ENCODE measurements at places on chromosomes 2 and 18.

GRCh38 chr2:53498210-53498609, 269.4 kb upstream of the CHAC2 start:
- peak; percentile 27 for DNase-seq

DNA sequence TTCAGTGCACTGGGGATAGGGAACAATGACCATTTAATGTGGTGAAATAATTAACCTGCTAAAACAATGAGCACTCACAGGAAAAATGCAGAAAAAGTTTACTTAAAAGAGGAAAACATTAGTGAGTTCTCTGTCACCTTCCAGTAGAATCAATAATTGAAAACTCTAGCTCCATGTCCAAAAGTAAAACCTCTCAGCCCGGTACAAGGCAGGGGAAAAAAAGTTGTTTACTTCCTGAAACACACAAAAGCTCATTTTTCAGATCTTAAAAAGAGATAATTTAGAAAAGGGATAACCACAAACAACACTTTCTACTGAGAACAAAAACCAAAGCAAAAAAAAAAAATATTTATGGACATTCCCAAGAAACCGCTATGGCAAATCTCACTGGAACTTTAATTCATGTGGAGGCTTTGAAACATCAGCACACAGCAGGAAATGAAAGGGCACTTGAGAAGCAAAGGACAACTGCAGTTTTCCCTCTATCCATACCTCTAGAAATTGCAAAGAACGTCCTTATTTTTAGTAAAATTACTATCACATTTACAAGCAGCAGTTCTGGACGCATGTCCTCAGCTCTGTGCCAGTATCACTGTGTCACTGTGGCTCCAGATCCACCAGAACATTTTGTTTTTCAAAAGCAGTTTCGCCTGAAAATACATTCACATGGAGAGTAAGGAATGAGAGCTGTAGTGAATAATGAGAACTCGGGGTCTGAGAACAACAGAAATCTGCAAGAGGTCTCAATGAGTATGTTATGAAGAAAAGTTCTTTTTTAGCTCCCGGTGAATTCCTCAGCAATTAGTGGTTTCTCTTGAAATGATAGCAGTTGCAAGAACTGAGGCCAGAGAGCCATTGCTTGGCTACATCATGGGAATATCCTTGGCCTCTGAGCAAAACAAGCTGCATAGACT, 44.7 kb upstream of the DNAH7 start:
- DNase-seq: no peak

DNA sequence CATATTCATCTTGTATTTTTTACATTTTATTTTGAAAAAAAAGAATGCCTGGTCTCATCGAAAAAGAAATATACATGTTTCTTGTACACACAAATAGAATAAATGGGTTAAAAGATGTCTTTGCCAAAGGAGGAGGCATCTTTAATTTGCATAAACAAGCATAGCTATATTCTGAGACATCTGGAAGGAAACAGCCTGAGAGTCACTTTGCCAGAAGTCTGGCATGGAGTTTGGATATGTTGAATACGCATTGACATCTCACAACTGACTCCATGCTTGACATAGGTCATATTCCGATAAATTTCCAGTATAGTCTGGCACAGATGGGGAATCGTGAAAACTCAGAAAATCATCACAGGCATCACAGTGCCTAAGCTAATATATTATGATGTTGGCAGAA, 1317.5 kb upstream of the CELF4 start:
- DNase-seq: no peak

DNA sequence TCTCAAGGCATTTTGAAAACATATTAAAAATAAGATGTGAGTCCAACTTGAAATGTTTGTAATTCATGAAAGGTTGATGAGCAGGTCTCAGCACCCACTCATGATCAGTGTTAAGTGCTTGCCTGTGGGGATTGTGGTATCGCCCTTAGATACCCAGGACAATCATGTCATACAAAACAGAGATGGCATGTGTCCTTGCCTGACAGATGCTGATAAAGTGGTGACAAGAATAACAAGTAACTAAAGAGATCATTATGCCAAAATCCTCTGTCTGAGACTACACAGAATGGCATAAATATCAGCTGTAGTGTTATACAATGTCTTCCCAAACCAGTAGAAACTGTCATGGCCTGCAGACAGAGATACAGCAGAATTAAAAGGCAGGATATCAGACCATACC, 930.3 kb downstream of the SUCLG1 start:
- DNase-seq: no peak

- no peak for DNase-seq
Measured at GRCh38 chr2:41167014-41167413, 715.1 kb upstream of the SLC8A1 start.

GRCh38 chr2:10704034-10704594, 14.3 kb upstream of the NOL10 start:
- DNase-seq: no peak

GRCh38 chr2:231277962-231278361, 79.5 kb downstream of the ARMC9 start:
- no peak for DNase-seq

DNA sequence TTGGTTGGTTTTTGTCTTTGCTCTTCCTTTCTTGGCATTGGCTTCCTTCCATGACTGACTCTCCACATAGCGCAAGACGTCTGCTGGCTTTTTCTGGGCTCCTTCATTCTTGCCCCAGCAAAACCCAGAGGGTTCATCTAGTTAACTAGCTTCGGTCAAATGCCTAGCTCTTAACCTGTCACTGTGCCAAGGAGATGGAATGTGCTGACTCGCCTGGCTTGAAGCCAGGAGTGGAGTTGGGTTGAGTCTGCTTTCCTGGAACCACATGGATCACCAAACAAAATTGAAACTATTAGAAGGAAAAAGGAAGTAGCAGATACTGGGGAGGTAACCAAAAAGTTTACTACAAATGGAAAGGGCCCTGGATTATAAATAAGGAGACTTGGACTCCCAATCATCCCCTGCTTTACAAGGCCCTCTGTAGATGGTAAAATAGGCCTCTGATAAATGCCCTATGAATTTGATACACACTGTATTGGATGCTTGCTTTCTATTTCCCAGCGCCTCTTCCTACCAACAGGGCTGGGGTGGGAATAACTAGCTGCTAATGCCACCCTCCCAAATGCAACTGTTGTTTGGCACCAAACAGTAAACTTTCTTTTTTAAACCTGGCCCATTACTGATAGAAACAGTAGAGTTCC, 11.3 kb downstream of the MALT1 start:
- DNase-seq: peak; percentile 70

- DNase-seq: peak; percentile 77
Measured at GRCh38 chr2:197786010-197786877, 1.1 kb upstream of the BOLL start.

- DNase-seq: peak; percentile 70
Measured at GRCh38 chr18:46148810-46149209, 44.6 kb downstream of the HAUS1 start.

- DNase-seq: no peak
Measured at GRCh38 chr2:18975506-18976167, 382.8 kb downstream of the OSR1 start.

DNA sequence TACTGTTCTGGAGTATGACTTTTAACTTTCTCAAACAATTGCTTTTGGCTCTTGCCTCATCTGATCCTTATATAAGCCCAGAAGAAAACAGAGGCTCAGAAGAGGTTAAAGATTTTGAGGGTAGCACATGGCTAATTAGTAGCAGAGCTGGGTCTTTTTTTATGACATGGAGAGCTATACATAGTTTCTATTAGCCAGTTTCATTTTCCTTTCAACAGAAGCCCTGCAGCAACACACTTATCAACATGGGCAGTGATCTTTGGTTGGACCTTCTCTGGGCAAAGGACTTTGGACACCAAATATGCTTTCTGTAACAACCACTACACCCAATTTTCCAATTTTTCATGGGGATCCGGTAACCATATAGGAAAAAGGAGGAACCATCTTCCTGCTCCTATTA, 64.9 kb downstream of the NCKAP5 start:
- DNase-seq: no peak

- no peak for DNase-seq
Measured at GRCh38 chr18:44516450-44516849, 164.2 kb upstream of the SETBP1 start.

DNA sequence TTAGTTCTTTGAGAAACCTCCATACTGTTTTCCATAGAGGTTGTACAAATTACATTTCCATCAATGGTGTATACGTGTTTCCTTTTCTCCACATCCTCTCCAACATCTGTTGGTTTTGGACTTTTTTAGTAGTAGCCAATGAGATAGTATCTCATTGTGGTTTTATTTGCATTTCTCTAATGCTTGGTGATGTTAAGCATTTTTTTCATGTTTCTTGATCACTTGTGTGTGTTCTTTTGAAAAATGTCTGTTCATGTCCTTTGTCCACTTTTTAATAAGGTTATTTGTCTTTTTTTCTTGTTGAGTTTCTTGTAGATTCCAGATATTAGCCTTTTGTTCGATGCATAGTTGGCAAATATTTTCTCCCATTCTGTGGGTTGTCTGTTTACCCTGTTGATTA, 392.3 kb upstream of the ZEB2 start:
- DNase-seq: no peak

GRCh38 chr18:9130195-9130594, 6.4 kb upstream of the ANKRD12 start:
- no peak for DNase-seq

- DNase-seq: no peak
Measured at GRCh38 chr18:1796636-1797035, 774.7 kb downstream of the METTL4 start.

GRCh38 chr2:44680424-44680971, 261.0 kb upstream of the SIX3 start:
- no peak for DNase-seq

- peak; percentile 45 for DNase-seq
Measured at GRCh38 chr2:215460682-215461382, 25.0 kb upstream of the FN1 start.

DNA sequence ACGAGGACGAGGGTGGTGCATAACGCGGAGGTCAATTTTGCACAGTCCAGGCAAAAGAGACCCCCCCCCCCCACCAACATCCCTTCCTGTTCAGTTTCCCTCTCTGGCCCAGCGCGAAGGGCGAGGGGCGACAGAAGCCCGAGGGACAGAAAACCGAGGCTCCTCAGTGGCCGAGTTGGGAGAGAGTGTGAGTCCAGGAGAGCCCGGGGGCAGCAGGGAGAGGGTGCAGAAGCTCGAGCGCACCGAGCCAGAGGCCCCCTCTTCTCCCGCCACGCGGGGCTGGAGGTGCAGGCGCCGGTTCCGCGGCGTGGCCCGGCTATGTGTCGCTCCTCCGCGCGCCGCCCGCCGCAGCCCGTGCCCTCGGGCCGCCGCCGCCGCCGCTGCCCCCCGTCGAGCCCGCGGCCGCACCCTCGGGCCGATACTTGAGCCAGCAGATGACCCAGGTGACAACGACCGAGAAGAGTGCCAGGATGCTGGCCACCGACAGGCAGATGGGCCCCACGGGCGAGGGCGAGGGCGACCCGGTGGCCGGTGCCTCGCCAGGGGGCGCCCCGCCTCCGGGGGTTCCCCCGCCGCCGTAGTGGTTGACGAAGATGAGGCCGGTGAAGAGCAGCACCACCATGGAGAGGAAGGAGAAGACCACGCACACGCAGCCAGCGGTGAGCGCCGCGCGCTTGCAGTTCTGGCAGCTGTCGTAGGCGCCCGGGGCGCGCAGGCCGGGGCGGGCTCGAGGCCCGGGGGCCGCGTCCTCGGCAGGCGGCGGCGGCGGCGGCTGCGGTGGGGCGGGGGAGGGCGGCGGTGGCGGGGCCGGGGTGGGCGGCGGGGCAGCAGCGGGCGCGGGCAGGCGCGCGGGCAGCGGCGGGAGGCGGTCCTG, 20.2 kb upstream of the PAX3 start:
- DNase-seq: no peak

DNA sequence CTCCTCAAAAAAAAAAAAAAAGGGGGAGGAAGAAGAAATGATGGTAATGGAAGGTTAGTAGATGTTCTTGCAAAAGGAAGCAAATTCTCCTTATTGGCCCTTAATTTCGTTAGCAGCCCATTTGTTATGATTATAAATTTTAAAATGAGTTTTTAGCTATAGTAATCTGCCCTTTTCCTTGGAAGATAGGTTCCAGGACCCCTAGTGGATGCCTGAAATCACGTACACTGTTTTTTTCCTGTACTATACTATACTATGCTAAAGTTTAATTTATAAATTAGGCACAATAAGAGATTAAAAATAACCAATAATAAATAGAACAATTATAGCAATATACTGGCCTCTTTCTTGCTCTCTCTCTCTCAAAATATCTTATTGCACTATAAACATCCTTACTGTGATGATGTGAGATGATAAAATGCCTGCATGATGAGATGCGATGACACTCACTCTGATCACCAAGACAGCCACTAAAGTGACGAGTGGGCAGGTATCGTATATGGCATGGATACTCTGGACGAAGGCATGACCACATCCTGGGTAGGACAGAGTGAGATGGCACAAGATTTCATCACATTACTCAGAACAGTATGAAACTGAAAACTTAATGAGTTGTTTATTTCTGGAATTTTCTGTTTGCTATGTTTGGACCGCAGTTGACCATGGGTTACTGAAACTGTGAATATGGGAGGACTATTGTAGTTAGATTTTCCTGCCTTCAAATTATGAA, 87.2 kb downstream of the KCTD18 start:
- DNase-seq: no peak

DNA sequence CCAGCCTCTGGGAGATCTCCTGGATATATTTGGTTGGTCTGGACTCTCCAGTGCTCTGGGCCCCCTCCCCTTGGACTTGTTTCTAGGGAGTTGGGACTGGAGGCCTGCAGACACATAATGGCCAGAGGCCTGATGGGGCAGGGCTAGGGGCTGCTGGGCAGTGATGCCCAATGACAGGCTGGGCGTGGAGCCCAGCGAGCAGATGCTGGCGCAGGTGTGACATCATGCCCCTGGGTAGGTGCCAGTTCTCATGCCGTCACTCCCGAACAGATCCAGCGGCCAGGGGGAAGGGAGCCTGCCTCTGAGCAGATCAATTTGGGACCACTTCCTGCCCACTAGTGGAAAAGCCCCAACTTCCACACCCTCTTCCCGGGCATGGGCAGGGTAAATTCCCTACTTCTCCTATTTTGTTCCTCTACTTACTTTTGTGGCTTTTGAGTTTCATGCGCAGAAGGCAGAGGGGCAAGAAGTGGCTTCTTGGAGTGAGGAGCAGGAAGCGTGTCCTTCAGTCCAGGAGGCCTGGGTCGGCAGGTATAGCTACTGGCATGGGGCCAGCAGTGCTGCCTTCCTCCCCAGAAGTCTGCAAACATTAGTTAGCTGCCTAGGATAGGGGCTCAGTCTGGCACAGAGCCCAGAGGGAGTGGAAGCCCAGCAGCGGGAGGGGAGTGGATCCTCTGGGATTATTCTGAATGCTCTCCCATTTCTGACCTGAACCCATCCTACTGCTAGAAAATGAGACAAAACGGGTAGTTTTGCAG, 6.1 kb downstream of the MPV17 start:
- no peak for DNase-seq

GRCh38 chr2:156455361-156455975, 19.3 kb downstream of the GPD2 start:
- no peak for DNase-seq

DNA sequence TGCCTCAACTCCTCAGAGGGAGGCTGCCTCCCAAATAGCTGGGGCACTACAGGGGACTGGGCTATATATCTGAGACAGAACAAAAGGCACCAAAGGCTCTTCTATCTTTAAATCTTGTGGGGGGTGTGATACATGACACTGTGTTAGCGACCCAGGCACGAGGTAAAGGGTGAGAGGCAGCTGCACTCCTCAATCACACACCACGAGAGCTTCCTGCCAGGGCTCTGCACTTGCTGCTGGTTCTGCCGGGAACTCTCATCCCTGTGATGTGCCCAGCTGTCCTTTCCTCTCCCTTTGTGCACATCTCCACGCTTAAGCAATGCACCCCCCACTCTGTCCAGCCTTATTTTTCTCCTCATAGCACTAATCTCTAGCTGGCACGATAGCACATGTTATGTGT, 32.4 kb downstream of the NPC1 start:
- DNase-seq: peak; percentile 89

- DNase-seq: no peak
Measured at GRCh38 chr2:200494048-200494447, 15.8 kb downstream of the KCTD18 start.

All from tongue (tissue), 3 donors.